ENCODE measurements at places on chromosomes 2 and 18.
A peak's percentile ranks its signal among the peaks of the same experiment; 100 is the strongest.

DNA sequence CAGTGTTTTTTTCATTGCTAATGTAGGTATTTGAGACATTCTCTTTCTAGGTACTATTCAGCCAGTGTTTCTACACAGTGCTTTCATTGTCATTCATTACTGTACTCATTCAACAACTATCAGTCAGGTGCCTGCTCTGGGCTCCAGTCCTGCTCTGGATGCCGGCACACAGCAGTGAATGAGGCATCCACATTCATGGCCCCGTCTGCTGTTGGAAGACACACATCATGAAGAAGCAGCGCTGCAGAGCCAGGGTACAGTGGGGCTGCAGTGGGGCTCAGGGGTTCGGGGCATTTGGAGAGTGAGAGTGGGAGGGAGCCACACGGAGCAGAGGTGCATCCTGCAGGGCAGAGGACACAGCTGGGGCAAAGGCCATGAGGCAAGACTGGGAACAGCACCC lies 737.2 kb upstream of the RAB6C start:
- DNase-seq, result no peak

GRCh38 chr2:10990561-10991111 lies 78.9 kb downstream of the KCNF1 start:
- no peak for DNase-seq

DNA sequence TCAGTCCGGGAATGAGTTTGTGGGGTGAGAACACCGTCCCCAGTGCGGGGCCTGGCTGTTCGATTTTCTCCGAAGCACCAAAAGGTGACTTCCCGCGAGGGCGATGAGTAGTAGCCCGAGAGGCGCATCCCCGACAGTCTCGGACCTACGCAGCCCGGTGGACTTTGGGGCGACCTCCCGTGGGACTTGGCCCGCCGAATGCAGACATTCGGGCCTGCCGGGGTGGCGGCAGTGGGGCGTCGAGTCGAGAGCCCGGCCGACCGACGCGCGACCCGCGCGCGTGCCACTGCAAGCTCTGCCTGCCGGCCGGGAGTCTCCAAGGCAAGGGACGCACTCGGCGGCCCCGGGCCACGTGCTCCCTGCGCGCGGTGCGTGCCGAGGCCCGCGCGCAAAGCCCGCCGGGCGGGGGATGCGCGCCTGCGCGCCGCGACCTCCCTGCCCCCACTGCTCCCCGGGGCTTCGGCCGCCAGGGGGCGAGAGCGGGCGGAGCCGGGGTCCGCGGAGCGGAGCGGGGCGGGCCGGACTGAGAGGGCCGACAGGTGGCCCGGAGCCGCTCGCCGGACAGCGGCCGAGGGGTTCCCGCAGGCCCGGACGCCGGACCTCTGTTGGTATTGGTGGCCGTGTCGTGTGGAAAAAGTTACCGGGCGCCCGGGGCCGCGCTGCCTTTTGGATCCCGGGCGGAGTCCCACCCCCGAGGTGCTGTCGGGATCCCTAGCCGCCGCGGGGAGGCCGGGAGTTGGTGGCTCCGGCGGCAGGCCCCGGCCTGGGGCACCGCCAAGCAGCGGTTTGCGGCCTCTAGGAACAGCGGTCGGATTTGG lies 1.9 kb downstream of the PTMA start:
- DNase-seq, result peak; percentile 81

- DNase-seq, result no peak
Observed at GRCh38 chr2:193348055-193348454, 1153.3 kb upstream of the TMEFF2 start.

DNA sequence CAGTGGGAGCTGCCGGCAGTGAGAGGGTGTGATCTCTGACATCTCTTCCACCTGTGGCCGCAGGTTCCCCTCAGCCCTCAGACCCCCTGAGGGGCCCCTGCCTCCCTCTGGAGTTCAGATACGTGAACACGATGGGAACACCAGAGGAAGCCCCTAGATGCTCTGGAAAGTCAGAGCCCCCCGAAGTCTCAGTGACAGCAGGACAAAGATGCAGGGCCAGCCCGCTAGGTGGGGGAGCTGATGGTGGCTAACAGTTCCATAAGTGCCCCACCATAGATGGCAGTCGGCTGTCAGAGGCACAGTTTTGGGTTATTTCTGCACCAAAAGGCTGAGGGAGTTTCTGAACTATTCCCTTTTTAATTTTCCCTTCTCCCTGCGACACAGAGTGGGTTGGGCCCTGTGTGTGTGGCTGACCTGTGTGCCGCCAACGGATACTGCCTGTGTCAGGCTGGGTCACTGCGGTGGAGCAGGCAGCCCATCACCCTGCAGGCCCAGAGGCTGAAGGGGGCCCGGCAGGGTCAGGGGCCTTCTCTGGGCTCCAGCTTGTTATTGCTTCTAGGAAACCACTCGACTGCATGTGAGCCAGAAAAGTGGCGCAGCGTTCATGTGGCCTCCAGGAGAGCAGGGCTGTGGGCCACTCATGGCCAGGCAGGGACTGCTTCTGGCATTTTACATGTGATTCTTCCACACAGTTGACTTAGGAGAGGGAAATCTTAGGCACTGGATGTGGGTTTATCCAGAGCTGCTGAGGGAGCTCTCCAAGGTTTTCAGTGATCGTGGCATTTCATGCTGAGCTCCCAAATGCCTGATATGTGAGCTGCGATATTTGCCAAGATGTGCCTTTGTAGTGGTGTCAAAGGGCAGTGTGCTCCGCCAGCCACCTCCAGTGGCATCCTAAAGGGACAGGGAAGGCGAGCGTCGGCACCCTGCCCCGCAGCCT lies 225.1 kb downstream of the SH3RF3 start:
- no peak for DNase-seq

DNA sequence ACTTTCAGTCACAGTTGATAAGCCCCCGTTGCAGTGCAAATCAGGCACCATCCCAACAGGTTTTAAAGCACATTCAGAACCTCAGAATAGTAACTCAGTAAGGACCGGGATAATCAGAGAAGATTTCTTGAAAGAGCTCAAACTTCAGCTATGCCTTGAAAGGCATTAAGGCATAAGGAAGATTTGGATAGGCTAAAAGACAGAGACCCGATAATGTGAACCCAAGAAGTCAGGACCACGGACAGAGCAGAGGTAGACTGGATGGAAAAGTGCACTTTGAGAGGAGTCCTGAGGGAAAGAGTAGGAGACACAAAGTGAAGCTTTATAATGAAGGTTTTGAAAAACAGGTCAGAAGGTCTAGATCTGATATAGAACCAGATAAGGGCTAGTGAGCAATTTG lies 36.9 kb upstream of the KLF7 start:
- DNase-seq, result no peak

DNA sequence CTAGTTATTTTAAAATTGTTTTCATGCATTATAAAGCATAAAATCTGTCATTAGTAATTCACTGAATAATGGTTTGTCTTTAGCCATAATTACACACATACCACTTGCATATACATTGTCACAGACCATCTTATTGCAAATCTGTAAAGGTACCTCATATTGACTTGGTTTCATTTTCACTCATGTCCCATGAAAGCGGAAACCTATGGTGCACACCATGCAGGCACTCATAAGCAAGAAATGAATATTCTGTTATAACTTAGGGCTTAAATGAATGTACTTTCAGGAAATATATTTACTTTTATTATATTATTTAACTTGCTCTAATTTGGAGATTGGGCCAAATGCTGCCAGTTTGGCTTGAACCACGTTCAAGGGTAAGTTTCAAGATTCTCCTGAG lies 29.2 kb upstream of the STK17B start:
- no peak for DNase-seq

GRCh38 chr2:46091961-46092667 lies 205.1 kb upstream of the EPAS1 start:
- DNase-seq, result no peak

DNA sequence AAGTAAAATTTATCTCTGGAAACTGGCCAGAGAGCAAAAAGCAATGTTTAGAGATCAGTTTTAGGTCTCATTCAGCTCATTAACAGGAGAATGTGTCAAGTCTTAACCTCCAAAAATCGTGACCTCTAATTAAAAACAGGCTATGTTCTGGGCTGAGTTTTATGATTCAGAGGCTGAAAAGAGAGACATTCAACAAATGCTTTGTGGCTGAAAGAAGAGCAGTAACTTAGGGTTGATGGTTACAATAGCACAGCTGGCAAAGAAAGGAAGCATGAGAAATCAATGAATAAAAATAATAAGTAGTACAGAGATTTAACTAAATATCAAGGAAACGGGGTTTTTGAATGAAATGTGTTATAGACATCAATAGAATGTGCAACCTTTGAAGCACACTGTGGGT lies 13.1 kb downstream of the TGIF1 start:
- DNase-seq, result no peak

- DNase-seq, result no peak
Observed at GRCh38 chr2:36741188-36741837, 44.8 kb downstream of the VIT start.

DNA sequence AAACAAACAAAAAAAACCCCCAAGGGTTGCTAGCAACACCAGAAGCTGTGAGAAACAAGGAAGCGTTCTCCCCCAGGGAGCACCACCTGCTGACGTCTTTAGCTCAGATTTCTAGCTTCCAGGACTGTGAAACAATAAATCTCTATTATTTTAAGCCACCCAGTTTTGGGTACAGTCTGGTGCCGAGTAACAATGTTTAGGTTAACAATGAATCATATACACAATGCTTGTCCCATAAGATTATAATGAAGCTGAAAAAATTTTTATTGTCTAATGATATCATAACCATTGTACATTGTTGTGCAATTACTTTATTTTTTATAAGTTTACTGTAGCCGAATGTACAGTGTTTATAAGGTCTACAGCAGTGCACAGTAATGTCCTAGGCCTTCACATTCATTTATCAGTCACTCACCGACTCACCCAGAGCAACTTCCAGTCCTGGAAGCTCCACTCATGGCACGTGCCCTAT lies 72.1 kb upstream of the CAB39 start:
- no peak for DNase-seq
